Right atrium auricular region (tissue), 2 donors: ENCODE measurements at places on chromosomes 3 and 15.

DNA sequence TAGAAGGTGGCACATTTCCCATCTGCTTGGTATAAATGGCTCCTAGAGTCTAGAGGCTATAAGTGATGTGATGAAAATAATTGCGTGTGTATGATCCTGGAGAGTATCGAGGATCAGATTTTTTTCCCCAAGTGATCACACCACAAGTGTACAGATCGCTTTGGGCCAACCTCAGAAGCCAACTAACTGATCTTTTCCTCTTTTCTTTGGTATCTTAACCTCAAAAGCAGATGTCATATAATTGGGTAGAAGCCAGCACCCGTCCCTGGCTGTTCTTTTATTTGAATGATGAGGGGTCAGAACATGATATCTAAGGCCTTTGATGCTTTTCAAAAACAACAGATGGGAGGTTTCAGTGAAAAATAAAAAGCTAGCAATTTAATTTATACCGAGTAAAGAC, 3.3 kb downstream of the P2RY14 start:
- no peak overlapping the region for H3K4me3 ChIP-seq
- DNase-seq = no peak
- no peaks in the 10 kb centered on the region for H3K27me3 ChIP-seq
- no peaks in the 10 kb centered on the region for H3K36me3 ChIP-seq
- H3K4me1 ChIP-seq = no peaks in the 10 kb centered on the region
- no peak overlapping the region for H3K27ac ChIP-seq

DNA sequence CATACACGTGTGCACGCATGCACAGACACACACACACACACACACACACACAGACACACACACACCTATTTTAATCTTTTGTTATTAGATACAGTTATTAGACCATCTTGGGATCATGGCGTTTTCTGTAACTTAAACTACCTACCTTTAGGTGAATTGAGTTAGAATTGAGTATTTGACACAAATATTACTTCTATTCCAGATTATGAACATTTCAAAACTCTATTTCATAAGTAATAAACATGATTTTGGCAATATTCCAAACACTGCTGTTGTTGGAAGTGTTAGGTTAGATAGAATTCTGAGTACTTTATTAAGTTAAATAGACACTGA, 65.6 kb downstream of the GLCE start:
- no peaks in the 10 kb centered on the region for H3K27me3 ChIP-seq
- no peak for DNase-seq
- no peaks in the 10 kb centered on the region for H3K36me3 ChIP-seq
- no peaks in the 10 kb centered on the region for H3K4me1 ChIP-seq
- no peak overlapping the region for H3K4me3 ChIP-seq

DNA sequence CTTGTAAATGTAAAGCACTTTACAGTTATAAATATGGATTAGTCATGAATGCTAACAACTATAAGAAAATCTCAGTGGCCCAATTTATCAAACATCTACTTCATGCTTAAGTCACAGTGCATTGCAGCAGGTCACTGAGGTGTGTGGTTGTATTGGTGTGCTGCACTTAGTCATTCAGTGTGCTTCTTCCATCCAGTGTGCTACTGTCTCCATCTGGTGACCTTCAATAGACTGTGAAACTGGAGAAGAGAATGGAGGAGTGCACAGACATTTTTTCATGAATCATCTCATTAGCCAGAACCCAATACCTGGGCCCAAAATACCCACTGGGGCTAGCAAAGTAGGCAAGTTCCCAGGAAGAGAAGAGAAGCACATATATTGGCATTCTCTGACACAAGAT, 199.6 kb downstream of the SHOX2 start:
- H3K4me3 ChIP-seq = no peak overlapping the region
- H3K4me1 ChIP-seq = no peaks in the 10 kb centered on the region
- H3K27ac ChIP-seq = no peak overlapping the region
- no peaks in the 10 kb centered on the region for H3K27me3 ChIP-seq

DNA sequence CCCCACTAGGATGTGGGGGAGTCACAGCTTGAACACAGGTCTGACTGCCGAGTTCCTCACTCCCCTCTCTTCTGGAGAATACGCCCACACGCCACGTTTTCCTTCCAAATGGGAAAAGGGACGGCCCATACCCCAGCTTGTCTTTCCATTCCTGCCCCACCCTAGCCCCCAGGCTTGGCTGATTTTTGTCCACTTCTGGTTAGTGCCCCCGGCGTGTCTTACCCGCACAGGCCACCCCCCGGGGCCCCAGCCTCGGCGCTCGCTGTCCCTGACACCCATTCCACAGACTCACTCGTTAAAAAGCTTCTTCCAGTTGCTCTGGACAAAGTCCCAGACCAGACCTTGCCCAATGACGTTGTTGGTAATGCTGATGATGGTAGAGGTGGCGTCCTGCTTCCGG, 14.5 kb downstream of the MESP2 start:
- no peaks in the 10 kb centered on the region for H3K27me3 ChIP-seq
- H3K27ac ChIP-seq = no peak overlapping the region
- no peak overlapping the region for H3K4me3 ChIP-seq
- H3K4me1 ChIP-seq = no peaks in the 10 kb centered on the region

GRCh38 chr15:75775296-75776064, 62.8 kb upstream of the CSPG4 start:
- no peaks in the 10 kb centered on the region for H3K36me3 ChIP-seq
- H3K4me3 ChIP-seq = no peak overlapping the region
- no peak overlapping the region for H3K27ac ChIP-seq
- DNase-seq = no peak

DNA sequence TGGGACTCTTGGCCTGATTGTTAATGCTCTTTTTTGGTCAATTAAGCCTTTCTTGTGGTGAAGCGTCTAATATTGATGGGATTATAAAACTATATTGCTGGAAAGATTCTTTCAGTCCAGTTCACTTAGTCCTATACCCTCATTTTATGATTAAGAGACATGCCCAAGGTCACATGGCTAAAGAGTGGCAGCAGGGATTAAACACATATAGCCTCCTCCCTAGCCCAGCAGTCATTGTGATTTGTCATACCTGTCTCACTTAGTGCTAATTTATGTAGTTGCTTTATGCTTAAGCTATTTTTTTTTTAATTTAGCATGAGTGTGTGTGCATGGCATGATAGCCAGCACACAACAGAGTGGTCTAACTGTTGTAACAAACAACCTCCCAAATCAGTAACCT, 9.5 kb downstream of the PARP14 start:
- H3K27ac ChIP-seq = no peak overlapping the region
- no peaks in the 10 kb centered on the region for H3K4me1 ChIP-seq
- H3K36me3 ChIP-seq = peaks cover 26% of the 10 kb centered on the region
- no peak overlapping the region for H3K4me3 ChIP-seq

GRCh38 chr15:25803036-25803435, 60.1 kb downstream of the ATP10A start:
- H3K4me1 ChIP-seq = peaks cover 8% of the 10 kb centered on the region
- no peak for DNase-seq
- H3K4me3 ChIP-seq = no peak overlapping the region
- H3K27ac ChIP-seq = no peak overlapping the region
- no peaks in the 10 kb centered on the region for H3K27me3 ChIP-seq

GRCh38 chr3:48702320-48702920, 14.6 kb downstream of the IP6K2 start:
- no peak overlapping the region for H3K27ac ChIP-seq
- H3K4me3 ChIP-seq = no peak overlapping the region
- H3K36me3 ChIP-seq = peaks cover 8% of the 10 kb centered on the region
- no peaks in the 10 kb centered on the region for H3K4me1 ChIP-seq
- no peak for DNase-seq
- no peaks in the 10 kb centered on the region for H3K27me3 ChIP-seq

GRCh38 chr15:71761649-71762048, 48.7 kb upstream of the NR2E3 start:
- peaks cover 4% of the 10 kb centered on the region for H3K36me3 ChIP-seq
- peaks cover 9% of the 10 kb centered on the region for H3K4me1 ChIP-seq
- H3K27ac ChIP-seq = no peak overlapping the region
- no peak for DNase-seq

- H3K27ac ChIP-seq = no peak overlapping the region
- H3K27me3 ChIP-seq = no peaks in the 10 kb centered on the region
- DNase-seq = no peak
- H3K4me3 ChIP-seq = no peak overlapping the region
Measured at GRCh38 chr3:120604382-120604781, 8.2 kb downstream of the NDUFB4 start.

DNA sequence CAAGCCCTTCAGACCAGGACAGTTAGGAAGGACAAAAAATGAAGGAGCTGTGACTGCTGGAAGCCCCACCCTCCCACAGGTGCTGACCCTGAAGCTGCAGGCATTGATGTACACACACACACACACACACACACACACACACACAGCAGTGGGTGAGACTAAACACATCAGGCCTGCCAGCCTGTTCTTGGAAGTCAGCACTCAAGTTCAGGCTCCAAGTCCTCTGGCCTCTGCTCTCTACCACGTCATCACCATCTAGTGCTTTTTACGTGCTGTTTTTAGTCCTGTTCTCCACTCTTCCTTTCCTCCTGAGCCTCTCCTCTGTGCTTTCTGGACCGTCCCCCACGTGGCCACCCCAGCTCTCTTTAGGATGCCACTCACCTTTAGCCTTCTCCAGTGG, 5.4 kb upstream of the KBTBD12 start:
- H3K36me3 ChIP-seq = no peaks in the 10 kb centered on the region
- H3K4me3 ChIP-seq = no peak overlapping the region
- no peaks in the 10 kb centered on the region for H3K27me3 ChIP-seq

- no peak overlapping the region for H3K4me3 ChIP-seq
- H3K4me1 ChIP-seq = no peaks in the 10 kb centered on the region
- H3K36me3 ChIP-seq = no peaks in the 10 kb centered on the region
- H3K27ac ChIP-seq = no peak overlapping the region
Measured at GRCh38 chr3:126153695-126154360, 26.6 kb downstream of the ALDH1L1 start.

DNA sequence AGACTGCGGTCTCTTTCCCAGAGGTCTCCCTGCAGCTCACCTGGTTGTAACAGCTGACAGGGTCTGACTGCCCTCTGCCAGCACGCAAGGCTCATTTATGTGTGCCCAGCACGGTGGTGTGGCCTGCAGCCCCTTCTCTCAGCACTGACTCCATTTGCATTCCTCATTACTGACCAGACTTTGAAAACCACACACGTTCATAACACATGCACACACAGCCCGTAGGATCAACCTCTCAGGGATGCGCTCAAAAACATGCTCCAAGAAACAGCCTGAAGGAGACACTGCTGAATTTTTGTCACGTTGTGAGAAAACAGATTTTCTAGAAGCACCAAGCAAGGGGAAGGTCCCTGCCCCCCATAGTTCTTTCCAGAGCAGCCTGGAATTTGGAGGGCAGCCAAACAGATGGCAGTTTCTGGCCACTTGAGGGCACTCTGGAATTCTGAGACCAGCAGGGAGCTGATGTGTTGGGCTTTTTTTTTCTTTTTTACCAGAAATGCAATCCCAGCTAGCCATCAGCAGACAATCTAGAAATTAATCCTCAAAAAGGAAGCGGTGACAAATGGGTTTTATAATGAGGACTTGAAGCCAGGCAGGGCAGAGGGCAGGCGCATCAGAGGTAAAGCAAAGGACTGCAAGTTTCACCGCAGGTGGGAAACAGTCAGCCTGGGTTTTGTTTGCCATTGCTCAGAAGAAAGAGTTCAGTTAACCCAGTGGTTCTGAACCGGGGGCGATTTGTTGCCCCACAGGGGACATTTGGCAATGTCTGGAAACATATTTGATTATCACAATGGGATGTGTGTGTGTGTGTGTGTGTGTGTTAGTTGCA, 170.5 kb upstream of the PROK2 start:
- no peak overlapping the region for H3K27ac ChIP-seq
- H3K36me3 ChIP-seq = no peaks in the 10 kb centered on the region
- DNase-seq = peak; percentile 77
- no peak overlapping the region for H3K4me3 ChIP-seq
- no peaks in the 10 kb centered on the region for H3K27me3 ChIP-seq

- H3K4me3 ChIP-seq = no peak overlapping the region
- H3K27me3 ChIP-seq = no peaks in the 10 kb centered on the region
- DNase-seq = no peak
Measured at GRCh38 chr15:65577129-65577996, 33.6 kb downstream of the INTS14 start.

GRCh38 chr15:51111061-51111460, 16.4 kb upstream of the TNFAIP8L3 start:
- no peak for DNase-seq
- peaks cover 18% of the 10 kb centered on the region for H3K4me1 ChIP-seq
- no peak overlapping the region for H3K4me3 ChIP-seq
- H3K36me3 ChIP-seq = no peaks in the 10 kb centered on the region

DNA sequence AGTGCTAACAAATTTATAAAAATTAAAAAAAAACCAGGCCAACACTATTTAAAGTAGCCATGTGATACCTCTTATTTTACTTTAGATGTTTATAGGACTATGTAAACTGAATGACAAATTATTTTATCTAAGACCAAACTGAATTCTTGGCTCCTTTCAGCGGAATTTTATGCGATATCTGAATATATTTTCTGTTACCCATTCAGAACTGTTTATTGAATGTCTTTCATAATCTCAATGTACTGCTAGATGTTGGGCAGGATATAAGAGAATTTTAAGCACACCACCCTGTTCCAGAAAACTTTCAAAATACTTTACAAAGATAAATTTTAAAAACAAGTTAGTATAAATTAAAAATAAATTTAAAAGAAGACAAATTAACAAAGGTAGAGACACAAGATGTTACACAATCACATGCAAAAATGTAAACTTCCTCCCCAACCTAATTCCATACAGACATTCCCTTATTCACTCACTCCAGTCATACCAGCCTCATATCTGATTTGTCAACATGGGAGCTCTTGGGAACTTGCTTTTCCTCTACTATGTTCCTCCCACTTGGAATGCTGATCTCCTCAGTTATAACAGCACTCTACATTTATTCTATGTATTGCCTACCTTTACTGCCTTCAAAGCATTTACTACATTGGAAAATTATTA, 154.6 kb upstream of the MBNL1 start:
- no peak overlapping the region for H3K4me3 ChIP-seq
- no peaks in the 10 kb centered on the region for H3K36me3 ChIP-seq
- no peaks in the 10 kb centered on the region for H3K27me3 ChIP-seq
- no peak for DNase-seq
- H3K4me1 ChIP-seq = no peaks in the 10 kb centered on the region

- no peak overlapping the region for H3K27ac ChIP-seq
- H3K4me3 ChIP-seq = no peak overlapping the region
- no peaks in the 10 kb centered on the region for H3K36me3 ChIP-seq
- no peak for DNase-seq
Measured at GRCh38 chr3:42892169-42892568, 13.8 kb upstream of the ZNF662 start.

DNA sequence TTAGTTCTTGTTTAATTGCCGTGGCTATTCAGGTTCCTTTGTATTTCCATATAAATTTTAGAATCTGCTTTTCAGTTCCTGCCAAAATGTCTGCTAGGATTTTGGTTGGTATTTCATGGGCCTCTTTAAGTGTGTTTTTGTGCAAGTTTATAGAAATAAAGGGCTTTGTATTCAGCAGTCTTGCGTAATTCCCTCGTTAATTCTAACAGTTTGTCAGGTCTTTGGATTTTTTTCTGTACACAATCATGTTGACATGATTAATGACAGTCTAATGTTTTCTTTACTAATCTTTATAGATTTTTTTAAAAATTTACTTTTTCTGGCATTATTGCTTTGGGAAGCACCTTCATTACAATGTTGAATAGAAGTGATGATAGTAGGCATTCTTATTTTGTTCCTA, 120.9 kb downstream of the NEK11 start:
- no peaks in the 10 kb centered on the region for H3K36me3 ChIP-seq
- no peak overlapping the region for H3K27ac ChIP-seq
- no peaks in the 10 kb centered on the region for H3K4me1 ChIP-seq
- no peak overlapping the region for H3K4me3 ChIP-seq
- no peak for DNase-seq
- no peaks in the 10 kb centered on the region for H3K27me3 ChIP-seq

GRCh38 chr3:54223063-54223462, 100.7 kb downstream of the CACNA2D3 start:
- no peaks in the 10 kb centered on the region for H3K4me1 ChIP-seq
- no peak overlapping the region for H3K4me3 ChIP-seq
- no peaks in the 10 kb centered on the region for H3K27me3 ChIP-seq
- DNase-seq = no peak
- H3K36me3 ChIP-seq = no peaks in the 10 kb centered on the region
